ENCODE measurements at places on chromosomes 3 and 15. TPM values are rescaled to one million over a fixed set of nuclear protein-coding genes. Genes with fewer than 3 reads are reported as not detected.

The FLNB gene
- total RNA-seq, result 33.7 TPM

The FETUB gene
- not detected for total RNA-seq

The EPHB3 gene
- 1.6 TPM for total RNA-seq

The CEP97 gene
- total RNA-seq, result 6.5 TPM

The ATP10A gene
- total RNA-seq, result 1.2 TPM

The GOLGA6L4 gene
- total RNA-seq, result 0.50 TPM

The HACD2 gene
- 10.5 TPM for total RNA-seq

The IL12A gene
- 0.32 TPM for total RNA-seq

The CPNE4 gene
- total RNA-seq, result 34.5 TPM

The TLR9 gene
- total RNA-seq, result 0.17 TPM

The IL20RB gene
- 0.12 TPM for total RNA-seq

The DLEC1 gene
- 1.1 TPM for total RNA-seq

The TMIE gene
- total RNA-seq, result 0.74 TPM

The ADCY5 gene
- total RNA-seq, result 273 TPM

The OR5K2 gene
- total RNA-seq, result not detected

The CLEC3B gene
- 68.0 TPM for total RNA-seq

The MKRN2OS gene
- not detected for total RNA-seq

The CDHR4 gene
- not detected for total RNA-seq

The TTC21A gene
- total RNA-seq, result 1.1 TPM

The DUOXA2 gene
- total RNA-seq, result not detected

The TASOR gene
- total RNA-seq, result 23.2 TPM

The TUSC7 gene
- not detected for total RNA-seq

The GLDN gene
- total RNA-seq, result 10.8 TPM

The LRRN1 gene
- 0.12 TPM for total RNA-seq

The CHAC1 gene
- 2.2 TPM for total RNA-seq

The WNT5A gene
- total RNA-seq, result 4.2 TPM

The MESP1 gene
- 8.4 TPM for total RNA-seq

The XPC gene
- 7.9 TPM for total RNA-seq

The CASR gene
- total RNA-seq, result not detected

The EPHA6 gene
- total RNA-seq, result 0.52 TPM

The KLHL6 gene
- total RNA-seq, result 0.87 TPM

The POPDC2 gene
- 586 TPM for total RNA-seq

The NPAP1 gene
- not detected for total RNA-seq

The GOLGA6L10 gene
- 0.07 TPM for total RNA-seq

The IL17RC gene
- 36.0 TPM for total RNA-seq

The KIF7 gene
- total RNA-seq, result 2.2 TPM

The TRIM42 gene
- total RNA-seq, result not detected

The SYNM gene
- 329 TPM for total RNA-seq

The PRSS50 gene
- total RNA-seq, result 0.10 TPM

The PGBD4 gene
- total RNA-seq, result 1.7 TPM

The UBR1 gene
- 21.3 TPM for total RNA-seq

The BTLA gene
- total RNA-seq, result not detected

The CYP8B1 gene
- not detected for total RNA-seq

The MME gene
- 3.9 TPM for total RNA-seq

The DNAJA4 gene
- 85.9 TPM for total RNA-seq

The AHSG gene
- not detected for total RNA-seq

The CRABP1 gene
- not detected for total RNA-seq

The FGD5 gene
- 16.3 TPM for total RNA-seq

The ILDR1 gene
- total RNA-seq, result 0.20 TPM

The ACKR2 gene
- total RNA-seq, result 0.92 TPM

The CEMIP gene
- total RNA-seq, result not detected

The HYPK gene
- total RNA-seq, result 12.3 TPM

Measured in left ventricle myocardium superior (tissue), 1 donor.